Inflammatory macrophage (primary cell): ENCODE measurements at places on chromosomes 5 and 9.

DNA sequence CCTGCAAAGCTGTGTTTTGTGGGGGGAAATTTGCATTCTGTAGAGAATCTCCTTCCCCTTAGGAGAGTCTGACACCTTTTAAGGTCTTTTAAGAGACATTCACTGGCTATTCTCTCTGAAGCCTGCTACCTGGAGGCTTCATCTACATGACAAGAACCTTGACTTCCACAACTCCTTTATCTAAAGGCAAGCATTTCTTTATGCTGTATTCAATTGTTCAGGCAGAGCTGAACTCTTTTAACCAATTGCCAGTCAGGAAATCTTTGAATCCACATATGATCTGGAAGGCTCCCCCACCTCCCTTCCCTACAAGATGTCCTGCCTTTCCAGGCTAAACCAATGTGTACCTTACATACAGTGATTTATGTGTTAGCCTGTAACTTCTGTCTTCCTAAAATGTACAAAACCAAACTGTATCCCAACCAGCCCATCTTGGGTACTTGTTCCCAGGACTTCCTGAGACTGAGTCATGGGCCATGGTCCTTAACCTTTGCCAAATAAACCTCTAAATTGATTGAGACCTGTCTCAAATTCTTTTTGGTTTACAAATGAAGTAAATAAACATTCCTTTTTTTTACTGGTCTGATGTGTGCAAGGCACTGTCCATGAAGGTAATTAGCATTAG lies 9.9 kb downstream of the C9orf85 start:
- DNase-seq, result no peak

DNA sequence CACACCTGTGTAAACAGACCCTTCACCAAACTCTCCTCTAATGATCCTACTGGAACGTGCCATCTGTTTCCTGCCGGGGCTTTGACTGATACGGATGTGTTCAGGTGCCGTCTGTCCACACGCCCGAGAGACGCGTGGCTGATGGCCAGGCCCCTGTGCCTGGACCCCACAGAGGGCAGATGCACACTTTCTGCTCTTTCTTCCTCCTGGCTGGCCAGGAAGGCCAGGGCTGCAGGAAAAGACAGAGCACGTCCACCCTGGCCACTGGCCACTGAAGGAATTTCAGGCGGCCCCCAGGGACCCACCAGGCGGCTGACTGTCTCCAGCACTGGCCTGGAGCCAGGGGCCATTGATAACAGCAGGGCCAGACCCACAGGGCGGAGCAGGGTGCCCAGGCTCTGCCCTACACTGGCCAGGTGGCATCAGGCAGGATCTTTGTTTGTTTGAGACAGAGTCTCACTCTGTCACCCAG lies 3.6 kb upstream of the ENG start:
- no peak for DNase-seq

- no peak for DNase-seq
Measured at GRCh38 chr5:113381791-113382190, 53.0 kb downstream of the TSSK1B start.

DNA sequence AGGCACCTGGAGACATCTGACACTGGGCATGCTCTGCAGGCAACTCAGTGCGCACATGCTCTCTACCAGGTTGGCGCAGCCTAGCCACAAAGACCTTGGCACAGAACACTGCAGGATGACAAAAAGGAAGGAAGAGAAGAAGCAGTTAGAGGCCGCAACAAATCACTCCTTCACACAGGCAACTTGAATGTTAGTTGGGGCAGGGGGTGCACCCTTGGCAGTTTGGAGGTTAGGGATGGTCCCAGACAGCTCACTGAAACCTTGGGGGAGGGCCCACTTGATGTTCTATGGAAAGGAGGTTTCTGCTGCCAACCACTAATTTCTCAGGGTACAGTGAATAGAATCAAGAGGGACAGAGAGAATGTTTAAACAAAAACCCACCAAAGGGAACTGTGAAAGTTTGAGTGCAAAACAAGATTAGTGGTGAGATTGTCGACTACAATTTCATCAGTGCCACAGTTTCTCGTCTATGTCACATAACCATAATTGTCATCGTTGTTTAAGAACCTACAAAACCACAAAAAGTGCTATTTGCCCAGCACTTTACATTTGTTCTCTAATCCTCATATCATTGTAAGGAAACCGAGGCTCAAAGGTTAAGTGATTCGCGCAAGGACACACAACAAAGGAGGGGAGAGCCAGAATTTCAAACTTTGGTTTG lies 48.7 kb downstream of the FBXW11 start:
- DNase-seq, result no peak

DNA sequence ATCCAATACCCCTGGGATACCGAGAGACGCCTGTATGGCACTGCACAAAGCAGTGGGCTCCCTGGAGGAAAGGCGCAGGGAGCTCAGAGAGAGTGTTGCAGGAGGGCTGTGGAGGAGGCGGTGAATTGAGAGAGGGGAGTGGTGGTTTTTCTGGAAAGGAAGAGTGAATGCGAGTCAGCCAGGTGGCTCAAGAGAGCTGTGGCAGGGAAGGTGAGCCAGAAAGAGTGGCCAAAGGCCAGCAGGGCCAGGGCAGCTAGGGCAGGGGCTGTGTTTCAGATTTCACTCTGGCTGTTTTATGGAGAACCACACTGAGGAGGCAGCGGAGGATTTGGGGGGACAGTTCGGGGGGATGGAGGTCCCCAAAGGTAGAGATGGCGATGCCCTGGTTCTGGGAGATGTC lies 13.0 kb upstream of the DAB2IP start:
- no peak for DNase-seq

- no peak for DNase-seq
Measured at GRCh38 chr9:109906766-109907382, 126.9 kb downstream of the PALM2AKAP2 start.

- DNase-seq, result no peak
Measured at GRCh38 chr9:82108941-82109340, 120.4 kb downstream of the SPATA31D1 start.

GRCh38 chr5:54215233-54215736 lies 95.1 kb downstream of the ARL15 start:
- DNase-seq, result no peak

GRCh38 chr9:129464972-129465833 lies 155.7 kb downstream of the C9orf50 start:
- DNase-seq, result peak; percentile 54

DNA sequence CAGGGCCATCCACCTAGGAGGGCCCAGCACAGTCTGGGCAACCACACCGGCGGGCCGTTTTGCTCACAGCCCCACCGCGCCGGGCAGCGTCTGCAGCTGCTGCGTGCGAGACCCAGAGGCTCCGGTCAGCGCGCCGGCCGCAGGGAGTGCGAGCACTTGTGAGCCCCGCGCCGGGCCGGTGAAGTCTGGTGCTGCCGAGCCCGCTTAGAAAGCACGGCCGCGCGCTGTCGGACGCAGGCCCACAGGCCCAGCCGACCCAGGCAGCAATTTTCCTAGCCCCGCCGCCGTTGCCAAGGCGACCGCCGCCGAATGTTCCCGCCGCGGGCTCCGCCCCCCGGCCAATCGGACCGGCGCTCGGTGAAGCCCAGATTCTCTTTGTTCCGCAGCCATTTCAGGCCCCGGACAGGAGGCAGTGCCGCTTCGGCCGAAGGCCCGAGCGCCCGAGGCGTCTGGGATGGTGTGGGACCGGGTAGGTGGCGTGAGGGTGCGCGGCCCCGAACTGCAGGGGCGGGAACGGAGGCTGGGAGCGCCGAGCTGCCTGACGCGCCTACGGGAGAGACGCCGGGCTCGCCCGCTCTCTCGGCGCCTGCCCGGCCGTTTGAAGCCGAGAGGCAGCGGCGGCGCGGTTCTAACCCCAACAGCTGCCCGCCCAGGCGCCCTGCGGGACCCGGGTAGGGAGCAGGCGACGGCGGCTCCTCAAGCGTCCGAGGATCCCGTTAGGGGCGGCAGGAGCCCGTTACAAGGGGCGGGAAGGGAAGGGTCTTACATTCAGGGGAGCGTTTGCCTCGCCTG lies at the start of gene TNPO1:
TNPO1 (plus strand) TSS at position 378 of the 792 bp plus-strand sequence; CDS start at position 455, 77 bp downstream.
- peak; percentile 90 for DNase-seq

- peak; percentile 32 for DNase-seq
Measured at GRCh38 chr9:5389109-5389732, 48.5 kb downstream of the PLGRKT start.

GRCh38 chr9:29691758-29692407 lies 2118.6 kb upstream of the C9orf72 start:
- peak; percentile 30 for DNase-seq

DNA sequence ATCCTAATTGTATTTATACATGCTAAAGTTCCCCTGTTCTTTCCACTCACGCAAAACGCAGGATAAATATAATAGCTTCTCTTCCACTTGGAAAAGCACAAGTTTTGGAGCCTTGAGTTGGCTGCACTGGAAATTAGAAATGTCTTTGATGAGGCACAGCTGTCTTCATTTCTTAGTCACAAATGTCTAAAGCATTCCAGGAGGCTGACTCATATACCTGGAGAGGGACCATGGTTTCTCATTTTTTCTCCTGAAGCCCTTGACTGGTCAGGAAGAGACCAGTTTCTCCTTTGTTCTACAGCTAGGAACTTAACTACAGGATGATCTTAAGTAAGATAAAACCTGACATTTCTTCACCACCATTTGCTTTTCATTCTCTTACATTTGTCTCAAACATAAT lies 16.2 kb downstream of the MTX3 start:
- DNase-seq, result no peak

GRCh38 chr5:116380621-116381020 lies 194.0 kb downstream of the SEMA6A start:
- DNase-seq, result no peak

GRCh38 chr5:67425514-67425913 lies 228.9 kb upstream of the CD180 start:
- DNase-seq, result no peak

DNA sequence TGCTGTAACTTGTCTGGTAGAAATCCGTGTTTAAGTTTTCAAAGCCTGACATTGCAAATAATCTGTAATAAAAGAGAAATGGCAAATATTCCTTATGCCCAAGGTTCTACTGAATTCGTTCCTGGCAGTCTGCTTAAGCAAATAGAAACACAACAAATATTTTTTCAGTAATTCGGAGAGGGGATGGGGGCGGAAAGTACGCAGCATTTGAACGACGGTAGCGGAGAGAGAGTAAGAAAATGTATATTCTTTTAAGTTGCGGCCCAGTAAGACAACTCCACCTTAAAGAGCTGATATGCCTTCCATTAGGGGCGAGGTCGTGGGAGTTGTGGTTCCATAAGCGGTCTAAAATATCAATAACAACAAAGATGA lies 569 bp downstream of the YIPF5 start:
- no peak for DNase-seq

DNA sequence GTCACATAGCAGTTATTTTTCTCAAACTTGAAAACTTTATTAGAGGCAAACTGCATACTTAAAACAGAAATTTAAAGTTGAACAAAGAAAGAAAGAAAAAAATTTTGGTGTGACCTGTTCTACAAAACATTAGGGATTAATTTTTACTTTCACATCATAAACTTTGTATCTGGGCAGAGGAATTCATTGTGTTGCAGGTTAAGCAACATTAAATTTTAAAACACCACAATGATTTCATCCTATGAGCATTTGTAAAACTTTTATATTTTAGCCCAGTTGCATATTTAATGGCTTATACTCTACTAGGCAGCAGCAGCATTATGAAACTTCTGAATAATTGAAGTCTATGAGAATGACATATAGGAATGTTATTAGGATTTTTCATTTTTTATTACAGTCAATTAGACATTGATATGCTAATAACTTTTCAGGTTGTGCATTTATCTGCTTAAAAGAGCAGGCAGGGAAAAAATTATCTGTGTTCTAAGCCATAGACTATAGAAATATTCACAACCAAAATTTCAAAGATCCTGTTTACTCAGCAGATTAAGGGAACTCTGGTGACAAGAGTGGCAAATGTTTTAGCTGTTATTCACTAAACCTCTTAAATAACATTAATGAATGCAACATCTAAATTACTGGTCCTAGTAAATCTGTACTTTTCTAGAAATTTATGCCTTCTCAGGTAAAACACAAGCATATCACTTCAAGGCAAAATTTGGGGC lies 1088.5 kb upstream of the CDH6 start:
- DNase-seq, result no peak

- no peak for DNase-seq
Measured at GRCh38 chr5:50763846-50764245, 97.4 kb downstream of the PARP8 start.

DNA sequence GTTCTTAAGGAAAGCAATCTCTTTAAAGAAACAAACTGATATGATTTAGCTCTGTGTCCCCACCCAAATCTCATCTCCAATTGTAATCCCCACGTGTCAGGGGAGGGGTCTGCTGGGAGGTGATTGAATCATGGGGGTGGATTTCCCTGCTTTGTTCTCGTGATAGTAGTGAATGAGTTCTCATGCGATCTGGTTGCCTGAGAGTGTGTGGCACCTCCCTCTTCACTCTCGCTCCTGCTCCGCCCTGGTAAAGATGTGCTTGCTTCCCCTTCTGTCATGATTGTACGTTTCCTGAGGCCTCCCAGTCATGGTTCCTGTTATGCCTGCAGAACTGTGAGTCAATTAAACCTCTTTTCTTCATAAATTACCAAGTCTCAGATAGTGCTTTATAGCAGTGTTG lies 412.7 kb upstream of the SMC2 start:
- no peak for DNase-seq

- no peak for DNase-seq
Measured at GRCh38 chr9:15373881-15374280, 48.8 kb upstream of the SNAPC3 start.

DNA sequence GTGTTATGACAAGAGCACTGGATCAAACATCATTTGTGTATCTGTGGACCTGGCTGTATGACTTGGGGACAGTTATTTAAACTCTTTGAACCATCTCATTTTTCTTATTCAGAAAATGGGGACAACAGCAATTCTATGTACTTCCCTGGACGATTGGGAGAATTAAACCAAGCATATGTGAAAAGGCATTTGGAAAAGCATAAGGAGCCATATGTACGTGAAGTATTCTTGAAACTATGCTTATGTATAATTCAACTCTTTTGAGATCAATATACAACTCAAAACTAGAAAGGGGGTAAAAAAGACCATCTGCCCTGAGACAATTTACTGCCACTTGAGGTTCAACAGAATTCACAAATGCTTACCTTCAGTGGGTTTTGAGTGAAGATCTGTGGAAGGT lies 75.5 kb downstream of the NLN start:
- DNase-seq, result no peak

GRCh38 chr5:95422838-95423237 lies 31.7 kb downstream of the FAM81B start:
- DNase-seq, result no peak
